ENCODE measurements at places on chromosomes 1 and 21.

GRCh38 chr1:18795002-18795689 is 64.3 kb downstream of the TAS1R2 start:
- DNase-seq, result no peak

DNA sequence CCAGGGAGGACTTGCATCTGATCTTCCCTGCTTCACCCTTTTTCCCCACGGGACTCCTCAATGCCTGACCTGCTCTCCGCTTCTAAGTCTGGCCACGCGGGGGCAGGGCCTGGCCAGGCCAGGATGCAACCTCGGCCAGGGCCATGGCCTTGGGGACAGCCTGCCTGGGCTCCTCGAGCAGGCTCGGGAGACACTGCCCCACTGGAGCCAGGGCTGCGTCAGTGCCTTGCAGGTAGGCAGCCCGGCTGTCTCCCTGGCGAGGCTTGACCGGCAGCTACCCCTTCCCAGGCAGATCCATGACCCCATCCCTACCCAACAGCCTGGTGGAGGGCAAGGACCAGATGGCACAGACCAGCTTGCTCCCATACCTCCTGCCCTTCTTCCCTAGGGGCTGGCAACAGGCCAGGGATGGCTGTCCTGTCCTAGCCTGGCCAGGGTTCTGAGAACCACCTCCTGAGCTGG is 2.7 kb upstream of the PRDM16 start:
- DNase-seq, result no peak

- no peak for DNase-seq
Measured at GRCh38 chr21:36337099-36337509, 17.1 kb downstream of the MORC3 start.

DNA sequence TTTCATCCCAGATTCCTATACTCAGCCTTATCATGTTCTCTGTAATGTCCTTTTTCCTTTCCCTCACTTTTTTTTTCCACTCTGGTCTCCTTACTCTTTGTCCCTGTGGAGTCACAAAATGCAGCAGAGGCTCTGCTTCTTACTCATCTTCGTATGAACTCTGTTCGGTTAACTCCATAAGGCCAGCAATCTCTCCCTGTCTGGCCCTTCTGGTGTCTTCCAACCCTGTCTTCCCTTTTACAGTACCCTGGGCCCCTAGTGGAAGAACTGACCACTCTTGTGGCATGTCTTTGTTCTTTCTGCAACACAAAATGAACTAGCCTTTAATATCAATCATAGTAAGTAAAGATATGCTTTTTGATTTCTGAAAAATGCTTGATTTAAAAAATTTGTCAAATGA is 7.1 kb downstream of the CD101 start:
- DNase-seq, result no peak

DNA sequence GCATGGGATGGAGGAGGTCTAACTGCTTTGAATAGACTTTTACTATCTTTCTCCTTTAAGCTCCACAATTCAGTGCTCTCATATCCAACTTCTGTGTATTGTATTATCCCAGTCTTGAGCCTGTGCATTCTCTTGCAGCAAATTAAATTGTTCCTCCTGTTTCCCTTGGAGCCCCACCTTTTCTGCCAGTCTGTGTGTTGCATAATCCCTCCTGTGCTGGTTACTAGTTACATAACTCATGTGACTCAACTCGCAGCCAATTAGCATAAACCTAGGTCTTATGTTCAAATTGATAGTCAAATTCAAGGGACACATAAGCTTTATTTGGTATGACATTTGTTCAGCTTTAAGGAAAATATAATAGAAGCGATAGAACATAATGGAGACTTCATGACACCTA is 1863.5 kb downstream of the MRPL39 start:
- no peak for DNase-seq

DNA sequence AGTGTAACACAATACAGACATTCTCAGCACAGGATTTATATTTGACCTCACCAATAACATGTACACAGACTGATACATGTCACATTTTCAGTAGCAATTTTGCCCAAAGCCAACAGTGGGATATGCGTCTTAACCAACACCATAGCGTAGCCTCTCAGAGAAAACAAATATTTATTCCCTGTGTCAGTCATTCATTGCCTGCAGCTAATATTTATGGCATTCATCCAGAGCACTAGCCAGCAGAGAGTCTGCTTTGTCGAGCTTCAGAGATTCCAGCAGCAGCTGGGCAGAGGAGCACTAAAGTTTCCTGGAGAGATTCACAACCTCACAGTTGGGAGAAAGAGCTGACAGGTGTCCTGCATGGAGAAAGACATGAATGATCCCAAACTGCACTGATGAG is 400.7 kb upstream of the DAB1 start:
- DNase-seq, result no peak

GRCh38 chr1:182555493-182555892 is 33.6 kb downstream of the RNASEL start:
- no peak for DNase-seq

- DNase-seq, result no peak
Measured at GRCh38 chr1:229027622-229028182, 243.2 kb upstream of the RAB4A start.

- DNase-seq, result no peak
Measured at GRCh38 chr1:72366466-72366865, 84.1 kb upstream of the NEGR1 start.

GRCh38 chr1:4962836-4963235 is 308.4 kb downstream of the AJAP1 start:
- DNase-seq, result no peak

DNA sequence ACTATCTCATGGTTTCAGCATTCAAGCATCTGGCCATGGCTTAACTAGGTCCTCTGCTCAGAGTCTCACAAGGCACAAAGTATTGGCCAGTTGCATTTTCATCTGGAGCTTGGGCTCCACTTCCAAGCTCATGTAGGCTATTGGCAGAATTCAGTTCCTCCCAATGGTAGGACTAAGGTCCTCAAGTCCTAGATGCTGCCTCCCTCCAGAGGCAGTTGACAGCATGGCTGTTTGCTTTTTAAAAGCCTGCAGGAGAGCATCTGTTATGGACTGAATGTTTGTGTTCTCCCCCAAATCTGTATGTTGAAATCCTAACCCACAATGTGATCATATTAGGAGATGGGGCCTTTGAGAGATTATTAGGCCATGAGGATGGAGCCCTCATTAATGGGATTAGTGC is 38.0 kb upstream of the HLX start:
- no peak for DNase-seq

DNA sequence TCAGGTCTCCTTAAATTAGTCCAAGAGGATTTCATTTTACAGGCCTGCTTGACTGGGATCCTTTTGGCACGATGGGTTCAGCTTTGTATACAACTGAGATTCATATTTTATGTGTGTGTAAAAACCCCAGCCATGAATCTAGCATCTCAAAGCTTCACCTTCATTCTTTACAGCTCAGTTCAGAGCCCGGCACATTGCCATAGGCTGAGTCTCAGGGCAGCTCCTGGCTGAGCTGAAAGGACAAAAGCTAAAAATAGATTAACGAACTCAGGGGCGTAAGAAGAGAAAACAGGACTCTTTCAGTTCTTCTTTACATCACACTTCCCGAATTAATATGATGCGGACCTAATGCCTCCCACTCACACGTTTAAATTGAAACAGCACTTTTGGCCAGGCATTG is 262.8 kb upstream of the PBX1 start:
- DNase-seq, result no peak

DNA sequence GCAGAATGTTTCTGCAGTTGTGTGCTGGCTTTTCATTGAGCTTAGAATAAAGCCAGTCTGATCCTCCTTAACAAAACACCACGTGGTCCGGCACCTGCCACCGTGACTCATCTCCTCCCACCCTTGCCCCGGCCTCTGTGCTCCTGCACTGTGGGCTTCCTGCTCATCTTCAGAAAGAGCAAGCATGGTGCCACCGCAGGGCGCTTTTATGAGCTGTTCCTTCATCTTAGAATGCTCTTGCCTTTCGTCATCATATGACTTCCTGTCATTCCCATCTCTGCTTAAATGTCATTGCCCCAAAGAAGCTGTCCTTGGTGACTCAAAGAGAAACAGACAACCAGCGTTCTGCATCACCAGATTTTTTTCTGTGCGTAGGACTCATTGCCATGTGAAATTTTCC is 117.8 kb downstream of the HHAT start:
- peak; percentile 19 for DNase-seq

GRCh38 chr1:209926045-209926444 is 12.0 kb upstream of the SYT14 start:
- DNase-seq, result no peak

- no peak for DNase-seq
Measured at GRCh38 chr1:179825798-179826460, 51.7 kb downstream of the TOR1AIP2 start.

DNA sequence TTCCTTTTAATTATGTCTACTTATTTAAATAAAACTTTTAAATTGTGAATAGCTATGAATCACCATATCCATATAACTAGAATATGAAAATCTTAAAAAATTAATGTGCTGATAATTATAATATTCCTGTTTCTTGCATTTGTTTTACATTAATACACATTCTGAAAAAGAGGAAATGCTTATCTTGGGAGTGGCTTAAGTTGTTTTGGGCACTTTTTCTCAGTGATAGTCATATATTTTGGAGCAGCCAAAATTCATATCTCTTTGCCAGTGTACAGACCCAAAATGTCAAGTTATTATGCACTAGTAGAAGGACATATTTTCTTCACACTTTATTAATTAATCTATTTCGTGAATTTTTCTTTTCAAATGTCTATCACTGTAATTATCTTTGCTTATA is 838.5 kb downstream of the USP25 start:
- DNase-seq, result no peak

- no peak for DNase-seq
Measured at GRCh38 chr1:232764458-232765251, 40.6 kb upstream of the MAP10 start.

DNA sequence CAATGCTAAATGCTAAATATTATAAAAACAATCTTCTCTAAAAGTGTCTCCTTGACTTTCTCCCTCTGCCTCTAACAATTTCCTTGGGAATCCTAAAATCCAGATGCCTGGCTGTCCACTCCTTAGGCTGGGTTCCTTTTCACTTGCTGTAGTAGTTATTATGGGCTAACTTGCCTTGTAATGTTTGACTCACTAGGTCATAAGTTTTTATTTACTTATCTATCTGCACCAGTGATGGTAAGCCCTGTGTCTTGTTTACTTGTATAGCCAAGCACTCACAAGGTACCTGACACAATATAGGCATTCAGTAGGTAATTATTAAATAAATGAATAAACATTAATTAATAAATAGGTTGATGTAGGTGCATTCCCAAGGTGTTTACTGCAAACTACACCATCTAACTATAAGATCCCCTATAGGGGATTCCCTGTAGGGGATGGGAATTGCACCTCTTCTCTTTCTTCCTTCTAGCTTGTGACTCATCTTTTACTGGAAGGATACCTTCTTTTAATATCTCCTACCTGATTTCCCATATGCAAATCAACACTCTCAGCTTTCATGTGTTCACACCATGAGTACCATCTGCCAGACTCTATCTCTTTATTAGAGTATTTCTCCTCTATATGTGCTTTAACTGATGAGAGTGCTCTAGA is 14.7 kb upstream of the CHIA start:
- DNase-seq, result no peak

- DNase-seq, result no peak
Measured at GRCh38 chr1:40409467-40409866, 35.9 kb downstream of the SMAP2 start.

DNA sequence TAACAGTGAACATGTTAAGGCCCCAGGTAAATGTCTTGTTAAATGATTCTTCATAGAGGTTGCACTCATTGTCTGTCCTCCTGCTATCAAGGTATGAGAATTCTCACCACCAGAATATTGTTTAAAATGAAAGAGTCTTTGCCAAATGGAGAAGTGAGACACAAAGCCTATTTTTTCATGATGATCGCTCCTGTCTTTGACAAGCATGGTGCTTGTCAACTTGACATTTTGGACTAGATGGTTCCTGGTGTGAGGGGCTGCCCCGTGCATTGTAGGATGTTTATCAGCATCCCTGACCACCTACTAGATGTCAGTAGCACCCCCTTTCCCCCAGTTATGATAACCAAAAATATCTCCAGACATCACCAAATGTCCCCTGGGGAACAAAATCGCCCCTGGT is 65.6 kb downstream of the MDM4 start:
- no peak for DNase-seq

DNA sequence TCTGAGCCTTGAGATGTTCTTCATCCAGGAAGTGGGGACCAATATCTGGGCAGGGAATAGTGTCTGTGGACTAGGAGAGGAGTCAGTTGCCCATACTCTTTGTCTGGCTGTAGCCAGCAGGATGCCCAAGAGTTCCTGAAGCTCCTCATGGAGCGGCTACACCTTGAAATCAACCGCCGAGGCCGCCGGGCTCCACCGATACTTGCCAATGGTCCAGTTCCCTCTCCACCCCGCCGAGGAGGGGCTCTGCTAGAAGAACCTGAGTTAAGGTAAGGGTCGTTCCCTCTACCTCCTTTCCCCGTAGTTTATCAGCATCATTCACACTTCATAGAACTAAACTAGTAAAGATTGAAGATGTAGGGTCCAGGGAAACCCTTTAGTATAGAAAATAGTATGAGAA is 3.4 kb upstream of the PPOX start:
- no peak for DNase-seq

GRCh38 chr1:13759072-13759471 is 59.1 kb downstream of the PRDM2 start:
- DNase-seq, result no peak

- no peak for DNase-seq
Measured at GRCh38 chr21:46284077-46284644, 1.2 kb downstream of the MCM3AP start.

DNA sequence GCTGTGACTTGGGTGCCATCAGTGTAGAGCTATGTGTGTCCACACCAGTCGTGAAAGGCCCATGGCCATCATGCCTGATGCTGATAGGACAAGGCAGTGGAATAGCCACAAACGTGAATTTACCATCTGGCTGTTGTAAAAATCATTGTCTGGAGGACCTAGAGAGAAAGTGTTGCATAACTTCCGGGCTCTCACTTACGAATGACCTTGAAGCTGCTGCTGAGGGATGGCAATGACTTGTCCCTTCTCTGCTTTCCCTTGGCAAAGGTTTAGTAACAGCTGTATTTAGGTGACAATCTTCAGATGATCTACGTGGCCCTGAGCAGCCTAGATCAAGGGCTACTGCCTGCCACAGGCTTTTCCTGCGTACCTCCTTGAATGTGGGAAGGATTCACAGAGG is 5.8 kb downstream of the ATP1B1 start:
- no peak for DNase-seq
